Activated CD4-positive, alpha-beta T cell treated with anti-CD3 and anti-CD28 coated beads for 36 hours (primary cell): ENCODE measurements at places on chromosomes 2 and 18. TPM values are rescaled to one million over a fixed set of nuclear protein-coding genes. Genes with fewer than 3 reads are reported as not detected.
A peak's percentile ranks its signal among the peaks of the same experiment; 100 is the strongest.

GRCh38 chr2:171244970-171245782, 84.5 kb upstream of the TLK1 start:
- no peak for DNase-seq
- H3K36me3 ChIP-seq = peaks cover 4% of the 10 kb centered on the region
- peaks cover 42% of the 10 kb centered on the region for H3K4me1 ChIP-seq
- no peak overlapping the region for H3K27ac ChIP-seq

DNA sequence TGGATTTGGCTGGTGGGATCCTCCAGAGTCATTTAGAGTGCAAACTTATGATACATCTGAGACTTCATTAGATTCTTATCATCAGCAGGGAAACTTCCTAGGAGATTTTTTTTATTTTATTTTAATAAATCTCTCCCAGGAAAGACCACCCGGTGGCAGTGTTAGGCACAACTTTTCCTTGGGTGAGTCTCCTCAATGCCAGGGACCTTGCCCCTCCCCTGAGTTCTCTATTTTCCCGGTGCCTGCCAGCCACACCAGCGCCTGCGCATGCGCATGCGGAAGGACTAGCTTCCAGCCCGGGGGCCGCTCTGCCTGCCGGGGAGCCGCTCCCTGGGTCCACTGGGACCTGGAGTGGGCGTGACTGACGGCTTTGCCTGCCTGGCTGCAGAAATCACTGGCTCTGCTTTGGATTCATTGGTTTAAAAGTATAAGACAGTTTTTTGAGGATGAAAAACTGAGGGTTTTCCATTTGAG, 86.6 kb downstream of the TMEM182 start:
- H3K4me1 ChIP-seq = no peaks in the 10 kb centered on the region
- peak; percentile 25 for DNase-seq
- H3K27me3 ChIP-seq = peaks cover 10% of the 10 kb centered on the region
- H3K4me3 ChIP-seq = no peak overlapping the region

The COL5A2 gene
- 0.50 TPM for total RNA-seq

- peaks cover 4% of the 10 kb centered on the region for H3K36me3 ChIP-seq
- no peaks in the 10 kb centered on the region for H3K4me1 ChIP-seq
- H3K27me3 ChIP-seq = no peaks in the 10 kb centered on the region
- H3K4me3 ChIP-seq = no peak overlapping the region
- H3K27ac ChIP-seq = no peak overlapping the region
- DNase-seq = no peak
Observed at GRCh38 chr2:11891028-11891427, 144.6 kb downstream of the LPIN1 start.

DNA sequence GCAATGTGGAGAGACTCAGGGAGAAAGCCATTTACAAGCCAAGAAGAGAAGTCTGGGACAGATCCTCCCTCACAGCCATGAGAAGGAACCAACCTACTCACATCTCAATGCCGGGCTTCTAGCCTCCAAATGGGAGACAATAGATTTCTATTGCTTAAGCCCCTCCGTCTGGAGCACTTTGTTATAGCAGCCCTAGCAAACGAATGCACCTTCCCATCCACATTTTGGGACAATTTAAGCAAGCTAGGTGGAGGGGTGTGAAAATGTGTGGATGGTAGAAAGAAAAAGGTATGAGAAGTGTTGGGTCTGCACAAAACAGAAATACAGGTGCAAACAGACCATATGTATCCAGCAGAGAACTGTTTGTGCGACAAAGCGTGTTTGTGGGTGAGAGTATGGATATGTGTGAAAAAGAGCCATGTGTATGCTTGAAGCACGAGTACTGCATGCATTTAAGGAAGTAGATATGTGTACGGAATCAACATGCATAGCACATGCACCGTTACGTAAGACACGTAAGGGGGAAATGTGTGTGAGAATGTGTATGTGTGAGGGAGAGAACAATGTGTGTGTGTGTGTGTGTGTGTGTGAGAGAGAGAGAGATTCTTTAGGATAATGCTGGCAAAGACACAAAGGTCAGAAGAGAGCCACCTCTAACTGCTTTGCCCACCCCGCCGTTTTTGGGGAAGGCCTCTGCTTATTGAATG, 13.1 kb upstream of the E2F6 start:
- H3K4me3 ChIP-seq = no peak overlapping the region
- H3K36me3 ChIP-seq = peaks cover 2% of the 10 kb centered on the region
- H3K27ac ChIP-seq = no peak overlapping the region
- no peak for DNase-seq
- H3K4me1 ChIP-seq = peaks cover 8% of the 10 kb centered on the region

- H3K4me3 ChIP-seq = no peak overlapping the region
- no peaks in the 10 kb centered on the region for H3K4me1 ChIP-seq
- H3K36me3 ChIP-seq = peaks cover 8% of the 10 kb centered on the region
- no peaks in the 10 kb centered on the region for H3K27me3 ChIP-seq
- no peak for DNase-seq
Observed at GRCh38 chr2:113711851-113712250, 44.6 kb downstream of the SLC35F5 start.
